ENCODE measurements at places on chromosomes 1 and 21.

DNA sequence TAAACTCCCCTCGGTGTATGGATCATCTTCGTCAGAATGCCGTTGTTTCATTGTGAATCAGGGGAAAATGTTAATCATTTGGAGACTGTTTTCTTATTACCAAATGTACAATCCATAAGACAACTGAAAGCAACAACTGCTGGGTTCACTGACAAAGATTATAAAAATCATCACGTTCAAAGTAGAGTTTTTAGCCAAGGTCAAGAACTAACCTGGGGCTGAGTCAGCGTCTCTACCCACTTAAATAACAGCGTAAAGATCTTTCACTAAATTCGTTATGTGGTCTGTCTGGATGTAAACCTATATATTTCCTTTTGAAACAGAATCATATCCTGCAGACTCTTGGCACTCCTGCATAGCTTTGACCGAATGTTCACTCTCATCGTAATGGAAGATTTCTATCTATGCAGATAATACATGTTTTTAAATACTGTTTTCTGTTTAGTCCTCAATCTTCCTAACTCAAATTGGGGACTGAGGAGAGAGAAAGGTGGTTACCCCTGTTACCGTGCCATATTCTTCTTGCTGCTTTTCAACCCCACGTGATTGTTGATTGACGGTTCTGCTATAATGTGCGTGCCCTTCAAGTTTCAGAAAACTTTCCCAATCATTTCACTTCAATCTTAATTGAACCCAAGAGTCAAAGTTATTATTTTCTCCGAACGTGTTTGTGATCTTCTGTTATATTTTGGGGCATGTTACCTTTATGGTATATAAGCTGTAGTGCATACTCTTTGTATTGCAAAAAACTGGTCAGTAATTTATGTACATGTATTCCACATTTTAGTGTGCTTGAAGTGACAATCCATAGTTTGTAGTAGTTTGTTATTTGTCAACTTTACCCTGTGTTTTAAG lies 15.6 kb upstream of the NCMAP start:
- no peak for DNase-seq

DNA sequence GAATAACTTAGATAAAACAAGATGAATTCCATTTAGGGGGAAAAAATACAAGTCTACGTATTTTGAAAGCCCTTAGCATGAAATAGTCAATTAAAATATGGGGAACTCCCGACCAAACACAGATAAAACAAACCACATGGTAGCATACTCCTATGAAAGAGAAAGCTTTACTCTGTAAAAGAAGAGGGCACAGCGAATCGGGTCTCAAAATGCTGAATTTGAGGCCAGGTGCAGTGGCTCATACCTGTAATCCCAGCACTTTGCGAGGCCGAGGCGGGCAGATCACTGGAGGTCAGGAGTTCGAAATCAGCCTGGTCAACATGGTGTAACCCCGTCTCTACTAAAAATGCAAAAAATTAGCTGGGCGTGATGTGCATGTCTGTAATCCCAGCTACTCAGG lies 116.9 kb upstream of the TIAM1 start:
- DNase-seq = no peak

DNA sequence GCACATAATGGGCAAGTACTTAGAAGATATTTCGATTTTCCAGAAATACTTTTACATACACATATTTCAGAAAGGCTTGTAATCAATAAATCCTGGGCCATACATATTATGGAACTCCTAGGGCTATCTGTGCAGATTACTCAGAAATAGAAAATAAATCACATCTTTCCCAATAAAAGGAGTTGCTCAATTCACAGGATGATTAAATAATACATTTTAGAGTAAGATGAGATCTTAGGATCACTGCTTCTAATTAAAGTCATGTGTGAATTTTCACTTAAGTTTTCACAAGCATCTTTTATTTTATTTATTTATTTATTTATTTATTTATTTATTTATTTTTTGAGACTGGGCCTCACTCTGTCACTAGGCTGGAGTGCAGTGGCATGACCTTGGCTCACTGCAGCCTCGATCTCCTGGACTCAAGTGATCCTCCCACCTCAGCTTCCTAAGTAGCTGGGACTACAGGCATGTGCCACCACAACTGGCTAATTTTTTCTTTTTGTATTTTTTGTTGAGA lies 144.2 kb downstream of the HIVEP3 start:
- DNase-seq = no peak

- DNase-seq = no peak
These were observed 5.2 kb downstream of the PFKFB2 start for GRCh38 chr1:207058252-207058651.

- no peak for DNase-seq
These were observed 11.4 kb downstream of the DMRTB1 start for GRCh38 chr1:53470584-53470983.
